ENCODE measurements at places on chromosomes 5 and 9. TPM values are rescaled to one million over a fixed set of nuclear protein-coding genes. Genes with fewer than 3 reads are reported as not detected.

Gene CA9
- 0.94 TPM for total RNA-seq

Gene SLC12A7
- 30.8 TPM for total RNA-seq

Gene EHMT1
- 121 TPM for total RNA-seq

Gene RFX3
- total RNA-seq: 9.9 TPM

DNA sequence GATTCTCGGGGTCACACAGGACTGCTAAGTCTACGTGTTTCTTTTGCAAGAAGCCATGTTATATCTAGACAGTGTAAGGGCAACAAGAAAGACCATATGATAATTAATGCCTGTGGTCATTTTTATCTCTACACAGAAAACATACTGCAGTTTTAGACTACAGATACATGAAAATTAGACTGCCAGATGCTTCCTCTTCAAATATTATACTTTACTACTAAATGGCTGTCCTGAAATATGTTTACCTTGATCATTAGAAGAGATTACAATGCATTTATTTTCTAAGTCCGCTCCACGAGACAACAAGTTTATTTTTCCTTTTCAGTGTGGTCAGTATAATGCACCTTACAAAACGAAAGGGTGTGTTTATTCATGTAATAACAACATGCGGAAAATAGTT is 147.6 kb downstream of the KIAA0825 start:
- H3K4me1 ChIP-seq: no peaks in the 10 kb centered on the region
- no peaks in the 10 kb centered on the region for H3K36me3 ChIP-seq
- H3K27ac ChIP-seq: no peak overlapping the region
- no peaks in the 10 kb centered on the region for H3K27me3 ChIP-seq
- DNase-seq: no peak

DNA sequence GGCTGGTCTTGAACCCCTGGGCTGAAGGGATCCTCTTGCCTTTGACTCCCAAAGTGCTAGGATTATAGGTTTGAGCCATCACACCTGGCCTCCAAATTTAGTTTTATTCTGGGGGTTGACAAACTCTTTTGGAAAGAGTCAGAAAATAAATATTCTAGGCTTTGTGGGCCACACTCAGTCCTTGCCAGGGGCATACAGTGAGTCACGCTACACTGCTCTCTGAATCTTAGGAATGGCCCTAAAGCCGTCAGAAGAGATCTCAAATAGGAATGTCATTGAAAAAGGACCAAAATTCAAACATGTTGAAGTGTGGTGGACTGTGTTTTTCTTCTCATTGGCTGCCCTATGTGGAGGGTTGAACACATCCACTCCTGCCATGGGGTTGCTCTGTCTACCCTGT is 127.7 kb upstream of the BASP1 start:
- no peaks in the 10 kb centered on the region for H3K27me3 ChIP-seq
- no peak overlapping the region for H3K4me3 ChIP-seq
- H3K27ac ChIP-seq: no peak overlapping the region
- no peak for DNase-seq
- no peaks in the 10 kb centered on the region for H3K4me1 ChIP-seq
- H3K36me3 ChIP-seq: no peaks in the 10 kb centered on the region

- no peaks in the 10 kb centered on the region for H3K36me3 ChIP-seq
- peaks cover 11% of the 10 kb centered on the region for H3K4me1 ChIP-seq
- H3K27ac ChIP-seq: no peak overlapping the region
- no peak for DNase-seq
- no peak overlapping the region for H3K4me3 ChIP-seq
These were observed 74.5 kb upstream of the MAP1B start for GRCh38 chr5:72032788-72033187.

DNA sequence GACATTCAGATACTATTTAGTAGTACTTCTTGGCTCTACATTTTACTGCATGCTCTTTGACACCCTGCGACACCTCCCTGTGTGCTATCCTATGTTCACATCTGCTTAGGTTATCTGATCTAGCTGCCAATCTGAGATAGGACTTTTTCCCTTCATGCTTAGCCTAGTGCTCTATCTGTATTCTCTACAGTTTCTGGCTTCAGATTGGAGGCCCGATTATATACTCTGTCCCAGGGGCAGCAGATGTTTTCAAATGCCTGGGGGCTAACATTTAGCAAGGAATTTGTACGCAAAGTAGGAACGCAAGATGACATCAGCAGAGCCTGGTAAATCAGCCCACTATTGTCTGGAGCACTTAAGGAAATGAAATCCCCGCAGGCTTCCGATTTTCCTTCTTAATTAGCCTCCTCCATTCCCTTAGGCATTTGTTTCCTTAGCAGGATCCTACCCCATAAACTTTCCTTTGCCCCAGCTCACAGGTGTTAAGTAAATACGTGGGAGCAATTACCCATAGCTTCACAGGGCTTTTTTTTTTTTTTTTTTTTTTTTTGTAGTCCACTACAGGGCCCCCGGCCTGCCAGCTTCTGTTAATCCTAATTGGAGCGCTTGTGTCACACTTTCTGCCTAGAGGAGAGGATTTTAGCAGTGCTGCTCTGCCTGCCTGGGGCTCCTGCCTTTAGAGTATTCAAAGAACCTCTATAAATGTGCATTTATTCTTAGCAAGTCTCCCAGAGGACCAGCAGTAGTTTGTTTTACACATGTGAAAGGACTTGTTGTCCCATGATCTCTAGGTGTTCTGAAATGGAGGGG is 61.1 kb upstream of the LPAR1 start:
- no peak overlapping the region for H3K27ac ChIP-seq
- H3K27me3 ChIP-seq: no peaks in the 10 kb centered on the region
- DNase-seq: peak; percentile 63
- peaks cover 15% of the 10 kb centered on the region for H3K4me1 ChIP-seq
